ENCODE measurements at places on chromosomes 12 and 14. TPM values are rescaled to one million over a fixed set of nuclear protein-coding genes. Genes with fewer than 3 reads are reported as not detected.

The EIF2S3B gene
- total RNA-seq: 0.35 TPM

The AMIGO2 gene
- total RNA-seq: 1.4 TPM

The CCDC92 gene
- 28.4 TPM for total RNA-seq

The AQP6 gene
- not detected for total RNA-seq

The RASSF9 gene
- under 0.01 TPM for total RNA-seq

The FITM1 gene
- total RNA-seq: not detected

Data from myometrial cell (primary cell).